ENCODE measurements at places on chromosomes 5 and 9.

DNA sequence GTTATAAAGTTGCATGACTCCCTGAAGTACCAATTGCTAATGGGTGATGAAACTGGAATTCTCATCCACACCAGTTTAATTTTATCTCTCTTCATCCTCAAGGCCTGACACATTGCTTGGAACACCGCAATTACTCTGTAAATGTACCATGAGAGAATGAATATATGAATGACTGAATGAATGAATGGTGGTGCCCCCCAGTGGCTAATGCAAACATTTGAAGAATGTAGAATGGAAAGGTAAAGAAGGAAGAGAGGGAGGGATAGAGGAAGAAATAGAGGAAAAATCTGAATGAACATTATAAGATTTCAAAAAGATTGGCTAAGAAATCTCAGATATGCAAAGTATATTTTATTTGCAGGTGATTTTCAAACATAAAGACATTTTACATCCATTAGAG lies 13.1 kb downstream of the PAPPA start:
- DNase-seq, result no peak

- DNase-seq, result no peak
Measured at GRCh38 chr5:4405614-4406219, 734.4 kb upstream of the ADAMTS16 start.

DNA sequence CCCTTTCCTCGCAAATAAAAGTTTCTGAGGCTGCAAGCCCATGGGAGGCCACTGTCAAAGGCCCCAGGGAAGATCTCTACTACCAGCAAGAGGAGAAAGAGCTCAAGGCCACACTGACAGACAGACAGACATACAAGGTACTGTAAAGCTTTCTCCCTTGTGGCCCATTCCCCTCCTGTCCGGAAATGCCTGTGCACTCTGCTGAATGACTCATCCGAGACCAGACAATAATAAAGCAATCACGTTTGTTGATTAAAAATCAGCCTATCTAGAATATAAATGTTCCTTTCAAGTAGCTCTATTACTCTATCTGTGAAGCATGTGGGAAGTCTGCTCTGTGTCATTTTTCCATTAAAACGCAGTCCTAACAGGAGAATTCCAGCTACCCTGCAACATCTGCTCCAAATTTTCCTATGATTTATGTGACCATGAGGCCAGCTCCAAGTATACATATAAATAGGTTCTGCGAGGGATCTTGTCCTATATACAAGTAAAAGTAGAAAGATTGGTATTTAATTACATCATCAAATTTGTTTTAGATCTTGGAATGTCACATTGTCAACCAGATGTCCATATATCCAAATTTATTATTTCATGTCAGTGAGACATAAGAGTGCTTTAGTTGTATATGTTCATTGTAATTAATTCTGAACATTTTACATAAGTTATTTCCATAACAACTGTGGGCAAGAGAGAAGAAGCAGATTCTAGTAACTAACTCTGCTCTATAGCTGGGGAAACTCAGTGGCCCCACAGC lies 34.7 kb upstream of the TGFBI start:
- DNase-seq, result no peak

GRCh38 chr5:2320611-2321010 lies 430.9 kb downstream of the IRX2 start:
- DNase-seq, result no peak

GRCh38 chr9:74041588-74041987 lies 455.5 kb upstream of the RORB start:
- no peak for DNase-seq

DNA sequence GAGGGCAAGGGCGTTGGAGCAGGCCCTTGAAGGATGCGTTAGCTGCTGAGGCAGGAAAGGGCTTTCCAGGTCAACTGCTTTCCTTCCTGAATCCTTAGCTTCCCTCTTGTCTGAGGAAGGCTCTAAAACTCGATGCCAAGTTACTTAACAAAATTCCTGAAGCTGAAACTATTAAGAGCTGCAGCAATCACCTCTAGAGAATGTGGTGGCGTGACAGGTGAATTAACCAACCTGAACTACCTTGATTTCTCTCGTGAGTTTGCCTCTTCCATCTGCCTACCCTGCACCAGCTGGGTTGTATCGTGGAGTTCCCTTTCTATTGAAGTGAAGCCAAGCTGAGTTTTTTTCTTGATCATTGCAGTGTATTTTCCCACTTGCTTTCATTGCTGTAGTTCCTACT lies 96.1 kb downstream of the PDE8B start:
- no peak for DNase-seq

GRCh38 chr5:74510476-74511075 lies 130.0 kb downstream of the ENC1 start:
- DNase-seq, result no peak

- no peak for DNase-seq
Measured at GRCh38 chr5:66882606-66883227, 286.5 kb downstream of the MAST4 start.

- no peak for DNase-seq
Measured at GRCh38 chr9:35714123-35714522, 17.9 kb downstream of the TLN1 start.

- DNase-seq, result no peak
Measured at GRCh38 chr5:145761254-145761653, 73.9 kb downstream of the PRELID2 start.

GRCh38 chr5:180347702-180348101 lies 5.4 kb downstream of the GFPT2 start:
- DNase-seq, result no peak

DNA sequence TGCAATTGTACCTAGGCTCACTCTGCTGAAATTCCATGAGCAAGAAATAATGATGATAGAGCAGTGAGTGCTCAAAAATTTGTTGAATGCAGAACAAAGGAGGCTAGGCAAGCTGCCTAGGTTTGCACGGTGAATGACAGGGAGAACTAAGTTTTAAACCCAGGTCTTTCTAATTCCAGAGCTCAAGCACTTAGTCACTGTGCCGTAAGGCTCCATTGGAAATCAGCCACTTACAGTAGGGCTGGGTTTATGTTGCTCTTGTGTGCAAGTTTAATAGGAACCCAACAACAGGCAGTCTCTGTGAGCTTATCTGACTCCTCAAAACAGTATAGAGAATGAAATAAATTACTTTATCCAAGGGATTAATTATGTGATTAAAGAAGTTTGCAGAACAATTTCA lies 147.0 kb downstream of the CSNK1G3 start:
- no peak for DNase-seq

DNA sequence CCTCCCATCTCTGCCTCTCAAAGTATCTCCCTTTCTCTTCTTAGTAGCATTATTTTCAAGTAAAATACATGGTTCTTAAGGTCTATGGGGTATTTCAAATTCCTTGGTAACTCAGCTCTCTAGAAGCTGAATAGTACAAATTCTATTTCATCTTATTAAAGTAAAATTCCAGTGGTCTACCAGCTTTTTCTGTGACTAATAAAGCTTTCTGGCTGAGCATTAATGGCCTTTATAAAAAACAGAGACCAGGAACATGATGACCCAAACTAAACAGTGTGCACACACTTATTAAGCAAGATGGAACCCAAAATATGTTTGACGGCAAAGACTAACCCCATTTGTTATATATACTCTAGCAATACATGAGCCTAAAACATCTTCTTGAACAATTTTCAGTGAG lies 142.6 kb downstream of the OR2K2 start:
- no peak for DNase-seq

- DNase-seq, result no peak
Measured at GRCh38 chr5:67289763-67290521, 93.3 kb upstream of the CD180 start.

GRCh38 chr5:90440644-90441043 lies 31.1 kb upstream of the CETN3 start:
- no peak for DNase-seq

- no peak for DNase-seq
Measured at GRCh38 chr5:68304421-68305052, 89.0 kb downstream of the PIK3R1 start.

DNA sequence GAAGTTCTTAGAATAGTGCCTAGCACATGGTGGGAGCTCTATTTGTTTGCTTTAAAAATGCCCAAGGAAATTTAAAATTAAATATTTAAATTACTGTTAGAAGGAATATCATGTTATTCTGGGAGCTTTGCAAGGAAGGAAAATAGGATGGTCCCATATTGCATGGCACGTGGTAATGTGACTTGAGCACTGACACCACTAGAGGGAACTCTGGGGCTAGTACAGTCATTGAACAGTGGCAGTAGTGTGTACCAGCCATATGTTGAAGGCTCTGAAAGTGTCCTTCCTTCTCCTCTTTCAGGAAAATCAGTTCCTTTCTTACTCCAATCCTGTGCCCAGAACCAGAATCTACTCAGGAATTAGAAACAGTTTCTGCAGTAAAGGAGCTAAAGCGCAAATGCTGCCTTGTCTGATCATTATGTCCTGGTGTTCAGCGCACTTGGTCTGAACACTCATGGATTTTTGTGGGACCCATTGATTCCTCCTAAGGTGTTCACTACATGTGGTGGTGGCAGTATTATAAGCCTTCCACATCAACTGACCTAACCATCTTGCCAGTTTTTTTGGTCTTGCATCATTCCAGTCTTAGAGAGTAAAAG lies 54.1 kb downstream of the GDA start:
- no peak for DNase-seq

GRCh38 chr9:122463828-122464632 lies 13.7 kb downstream of the OR1J1 start:
- no peak for DNase-seq

GRCh38 chr5:94784536-94785505 lies 166.4 kb downstream of the SLF1 start:
- no peak for DNase-seq

- no peak for DNase-seq
Measured at GRCh38 chr5:68891718-68892117, 202.1 kb upstream of the SLC30A5 start.

GRCh38 chr5:145393426-145393825 lies 441.7 kb downstream of the PRELID2 start:
- DNase-seq, result no peak

GRCh38 chr5:33468775-33469435 lies 28.1 kb downstream of the TARS1 start:
- DNase-seq, result no peak

DNA sequence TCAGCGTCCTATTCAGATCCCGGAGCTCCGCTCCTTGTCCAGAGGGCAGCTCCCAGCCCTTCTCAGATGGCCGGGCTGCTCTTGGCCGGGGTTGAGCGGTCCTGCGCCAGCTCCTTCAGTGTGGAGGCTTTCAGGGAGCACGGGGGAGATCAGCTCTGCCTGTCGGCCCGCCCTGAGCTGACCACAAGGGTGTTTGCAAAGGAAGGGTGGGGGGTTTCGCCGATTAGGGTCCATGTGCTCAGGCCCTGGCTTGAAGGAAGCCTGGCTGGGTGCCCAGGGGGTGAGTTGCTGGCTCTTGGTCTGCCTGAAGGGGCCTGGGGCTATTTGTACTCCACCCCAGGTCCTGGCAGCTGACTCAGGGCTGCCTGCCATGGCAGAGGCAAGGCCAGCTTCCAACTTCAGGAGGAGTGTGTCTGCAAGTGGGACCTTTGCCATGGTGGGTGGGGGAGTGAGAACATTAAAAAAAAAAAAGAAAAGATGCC lies 250.1 kb upstream of the KLF4 start:
- DNase-seq, result no peak

DNA sequence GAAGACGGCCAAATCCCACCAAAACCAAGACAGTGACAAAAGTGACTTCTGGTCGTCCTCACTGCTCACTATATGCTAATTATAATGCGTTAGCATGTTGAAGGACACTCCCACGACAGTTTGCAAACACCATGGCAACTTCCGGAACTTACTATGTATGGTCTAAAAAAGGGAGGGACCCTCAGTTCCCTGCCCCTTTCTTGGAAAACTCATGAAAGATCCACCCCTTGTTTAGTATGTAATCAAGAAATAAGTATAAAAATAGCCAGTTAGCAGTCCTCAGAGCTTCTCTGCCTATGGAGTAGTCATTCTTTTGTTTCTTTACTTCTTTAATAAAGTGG lies 9.5 kb downstream of the FCN2 start:
- no peak for DNase-seq

DNA sequence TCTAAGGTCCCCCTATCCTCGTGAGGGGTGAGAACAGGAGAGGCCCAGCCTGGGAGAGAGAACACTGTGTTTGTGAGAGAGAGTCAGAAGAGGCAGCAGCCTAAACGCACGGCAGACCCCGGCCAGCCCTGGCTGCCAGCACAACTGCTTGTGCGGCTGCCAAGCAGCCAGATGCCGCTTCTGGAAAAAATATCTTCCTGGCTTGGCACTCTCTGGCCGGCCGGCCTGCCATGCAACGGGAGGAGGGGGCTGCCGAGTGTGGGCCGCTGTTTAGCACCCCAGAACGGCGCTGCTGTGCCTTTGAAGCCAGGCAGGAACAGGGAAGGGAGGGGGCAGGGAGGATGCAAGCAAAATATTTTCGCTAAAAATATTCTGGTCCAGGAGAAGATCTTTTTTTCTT lies 105.0 kb downstream of the FGF18 start:
- no peak for DNase-seq

DNA sequence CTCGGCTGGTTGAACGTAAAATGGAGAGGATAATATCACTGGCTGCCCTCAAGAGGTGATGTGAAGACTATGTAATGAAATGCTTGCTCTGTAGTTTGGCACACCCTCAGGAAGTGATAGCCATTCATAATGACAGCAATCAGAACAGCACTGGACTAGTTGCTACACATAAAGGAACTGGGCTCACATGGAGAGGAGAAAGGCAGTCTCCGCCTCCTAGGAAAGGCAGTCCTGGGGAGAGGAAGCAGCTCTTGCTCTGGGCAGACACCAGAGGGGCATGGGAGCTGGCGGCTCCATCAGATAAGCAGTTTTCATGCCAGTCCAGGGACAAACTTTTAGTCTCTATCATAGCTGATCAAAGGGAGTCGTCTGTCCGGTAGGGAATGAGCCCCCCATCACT lies 46.9 kb downstream of the ARHGEF37 start:
- no peak for DNase-seq

- DNase-seq, result no peak
Measured at GRCh38 chr5:160520609-160521391, 99.1 kb downstream of the PTTG1 start.

DNA sequence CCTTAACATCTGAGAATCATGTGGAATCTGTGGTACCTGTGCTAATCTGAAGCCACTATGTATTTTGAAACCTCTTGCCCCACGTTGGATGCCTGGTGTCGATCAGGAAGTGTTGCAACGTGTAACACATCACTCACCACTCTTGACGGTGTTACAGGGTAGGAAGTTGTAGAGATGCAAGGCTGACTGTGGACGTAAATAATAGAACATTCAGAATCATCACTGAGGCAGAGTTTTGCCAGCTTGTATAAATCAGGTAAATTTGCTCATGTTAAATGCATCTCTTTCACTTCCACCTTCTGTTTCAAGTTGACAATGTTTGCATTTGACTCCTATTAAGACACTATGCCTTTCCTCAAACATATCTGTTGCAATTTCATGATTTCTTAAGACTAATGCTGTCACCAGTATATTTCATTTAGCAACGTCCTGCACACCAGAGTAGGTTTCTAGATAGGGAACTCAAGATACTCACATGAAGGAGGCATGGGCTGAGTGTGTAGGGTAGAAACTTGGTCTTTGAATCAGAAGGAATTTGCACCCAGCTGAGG lies 38.1 kb downstream of the BASP1 start:
- no peak for DNase-seq

DNA sequence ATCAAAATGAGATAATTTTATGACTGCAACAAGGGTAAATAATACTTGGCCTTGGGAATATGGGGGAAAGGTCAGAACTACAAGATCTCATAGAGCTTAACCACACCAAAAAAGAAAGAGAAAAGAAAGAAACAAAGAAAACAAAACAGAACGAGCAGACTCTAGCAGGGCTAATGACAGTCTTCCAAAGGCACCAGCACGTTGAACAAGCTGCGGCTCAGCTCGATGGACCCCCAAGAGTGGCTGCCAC lies 689 bp downstream of the AK3 start:
- DNase-seq, result no peak

Data from mesothelial cell of epicardium (in vitro differentiated cells).